ENCODE measurements at places on chromosomes 2 and 18. TPM values are rescaled to one million over a fixed set of nuclear protein-coding genes. Genes with fewer than 3 reads are reported as not detected.

ACMSD gene
- not detected for total RNA-seq

CRYBA2 gene
- not detected for total RNA-seq

NETO1 gene
- not detected for total RNA-seq

COL4A3 gene
- 0.13 TPM for total RNA-seq

BIN1 gene
- 131 TPM for total RNA-seq

RAPGEF4 gene
- total RNA-seq = 0.40 TPM

OXER1 gene
- not detected for total RNA-seq

RNF125 gene
- total RNA-seq = 43.8 TPM

KLHL41 gene
- total RNA-seq = not detected

ANKRD30B gene
- total RNA-seq = not detected

IL37 gene
- total RNA-seq = 0.33 TPM

SNRPD1 gene
- 97.5 TPM for total RNA-seq

EGR4 gene
- not detected for total RNA-seq
